AG20443 (cell line): ENCODE measurements at places on chromosomes 2 and 18.
A peak's percentile ranks its signal among the peaks of the same experiment; 100 is the strongest.

- no peak for DNase-seq
Observed at GRCh38 chr2:44037221-44037620, 41.4 kb upstream of the LRPPRC start.

DNA sequence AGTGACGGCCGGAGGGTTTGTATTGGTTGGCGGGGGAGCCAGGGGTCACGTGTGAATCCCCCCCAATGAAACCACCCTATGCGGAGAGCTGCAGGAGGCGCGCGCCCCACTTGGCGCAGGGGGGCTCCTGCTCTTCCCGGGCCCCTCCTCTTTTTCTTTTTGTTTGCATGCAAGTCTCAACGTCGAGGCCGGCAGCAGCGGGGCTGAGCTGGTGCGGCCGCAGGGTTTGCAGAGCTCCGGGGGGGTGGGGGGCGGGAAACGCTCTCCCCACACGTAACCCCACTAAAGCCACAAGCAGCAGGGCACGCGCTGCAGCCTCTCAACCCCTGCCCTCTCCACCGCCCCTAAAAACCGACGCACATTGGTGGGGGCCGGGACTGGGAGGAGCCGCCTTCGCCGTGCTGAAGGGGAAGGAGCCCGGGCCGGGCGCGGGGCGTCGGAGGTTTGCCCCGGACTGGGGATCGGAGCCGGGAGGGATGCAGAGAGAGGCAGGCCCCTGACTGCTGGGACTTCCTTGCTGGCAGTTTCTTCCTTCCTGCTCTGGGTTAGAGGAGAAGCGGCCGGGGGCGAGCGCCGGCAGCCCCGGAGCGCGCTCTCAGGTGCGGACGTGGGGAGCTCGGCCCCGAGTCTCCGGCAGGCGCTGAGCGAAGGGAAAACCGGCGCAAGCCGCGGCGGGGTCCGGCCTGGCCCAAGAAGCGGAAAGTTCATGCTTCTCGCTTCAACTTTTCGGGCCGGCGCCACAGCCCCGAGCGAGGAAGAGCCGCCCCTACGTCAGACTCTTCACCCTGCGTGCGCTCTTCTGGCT lies 864 bp downstream of the LBH start:
- DNase-seq, result peak; percentile 61

DNA sequence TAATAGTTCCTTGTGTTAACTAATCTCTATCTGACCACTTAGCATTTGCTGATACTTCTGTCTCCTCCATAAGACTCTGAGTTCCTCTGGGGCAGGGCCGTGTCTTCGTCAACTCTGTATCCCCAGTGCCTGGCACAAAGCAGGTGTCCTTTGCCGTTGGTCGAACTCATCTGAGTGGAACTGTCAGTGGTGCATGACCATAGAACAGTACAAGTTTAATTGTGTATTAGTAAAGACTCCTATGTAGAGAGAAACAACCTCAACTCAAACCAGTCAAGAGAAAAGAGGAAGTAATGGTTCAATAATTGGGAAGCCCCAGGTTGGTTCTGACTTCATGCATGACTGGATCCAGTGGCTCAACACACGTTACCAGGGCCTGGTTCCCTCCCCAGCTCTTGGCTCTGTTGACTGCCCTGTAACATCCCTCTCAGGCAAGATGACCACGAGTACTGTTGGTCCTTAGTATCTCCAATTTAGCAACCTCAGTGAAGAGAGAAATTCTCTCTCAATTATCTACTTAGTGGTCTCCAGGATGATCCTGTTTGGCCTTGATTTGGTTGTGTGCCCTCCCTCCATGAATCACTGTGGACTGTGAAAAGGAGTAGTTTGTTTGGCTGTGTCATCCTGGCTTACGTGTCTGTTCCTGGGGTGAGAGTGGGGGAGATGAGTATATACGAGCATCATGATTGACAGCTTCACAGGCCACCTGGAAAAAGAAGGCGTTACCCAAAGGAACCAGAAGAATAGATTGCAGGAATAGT lies 58.5 kb upstream of the MSH6 start:
- no peak for DNase-seq

DNA sequence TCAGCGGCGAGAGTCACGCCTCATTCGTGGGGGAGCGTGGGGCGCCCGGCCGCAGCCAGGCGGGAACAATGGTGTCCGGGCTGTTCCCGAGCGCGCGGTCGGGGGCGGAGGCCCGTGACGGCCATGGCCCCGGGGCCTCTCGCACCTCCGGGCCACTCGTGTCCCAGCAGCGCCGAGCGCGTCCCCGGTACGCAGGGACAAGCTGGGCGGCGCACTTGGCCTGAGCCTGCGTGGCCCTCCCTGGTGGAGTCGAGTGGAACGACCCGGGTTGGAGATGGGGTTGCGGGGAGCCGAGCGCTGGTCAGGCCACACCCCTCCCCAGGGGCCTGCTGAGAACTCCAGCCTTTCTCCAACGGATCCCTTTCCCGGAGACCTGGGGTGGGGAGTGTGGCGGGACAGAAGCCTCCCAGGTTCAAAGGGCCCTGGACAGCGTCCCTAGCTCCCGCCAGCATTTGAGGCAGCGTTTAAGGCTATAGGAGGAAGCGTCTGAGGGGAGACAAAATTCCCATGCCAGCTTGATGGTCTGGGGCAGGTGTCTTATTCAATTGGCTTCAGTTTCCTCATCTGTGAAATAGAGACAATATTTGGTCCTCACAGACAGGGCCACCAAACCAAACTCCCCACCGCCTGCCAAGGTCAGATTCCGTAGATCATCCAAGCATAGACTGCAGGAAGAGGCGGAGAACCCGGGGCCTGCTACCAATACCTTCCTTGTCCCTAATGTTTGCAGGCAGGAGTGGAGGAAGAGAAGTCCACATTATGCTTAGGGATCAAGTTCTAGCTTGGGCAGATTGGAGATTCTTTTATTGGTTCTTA lies 553 bp downstream of the CNDP2 start:
- peak; percentile 75 for DNase-seq

DNA sequence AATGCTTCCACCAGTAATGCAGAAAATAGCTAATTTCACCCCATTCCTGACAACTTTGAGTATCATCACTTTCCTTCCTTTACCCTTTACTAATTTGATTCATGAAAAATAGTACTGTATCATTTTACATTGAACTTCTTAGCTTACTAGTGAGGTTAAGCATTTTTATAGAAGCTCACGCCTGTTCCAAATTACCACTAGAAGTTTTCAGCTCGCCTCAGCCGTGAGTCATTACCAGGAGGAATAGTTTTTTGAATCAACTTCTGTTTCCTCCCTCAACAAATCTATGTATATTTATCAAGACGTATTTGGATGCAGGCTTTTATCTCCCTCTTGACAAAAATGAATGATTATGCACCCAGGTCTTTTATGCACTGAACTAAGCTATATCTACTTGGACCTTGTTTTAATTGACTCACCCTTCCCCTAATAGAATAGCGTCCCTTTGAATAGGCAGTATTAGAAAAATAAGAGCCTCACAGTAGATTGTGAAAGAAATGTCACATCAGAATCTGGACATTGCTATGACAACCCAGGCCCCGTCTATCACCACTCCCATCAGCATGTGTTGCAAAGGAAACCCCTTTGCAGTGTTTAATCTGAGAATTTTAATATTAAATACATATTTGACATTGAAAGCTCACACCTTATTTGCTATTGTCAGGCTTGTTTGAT lies 207.4 kb upstream of the NRP2 start:
- DNase-seq, result peak; percentile 68

- DNase-seq, result peak; percentile 8
Observed at GRCh38 chr2:71670430-71670795, 217.1 kb downstream of the DYSF start.

DNA sequence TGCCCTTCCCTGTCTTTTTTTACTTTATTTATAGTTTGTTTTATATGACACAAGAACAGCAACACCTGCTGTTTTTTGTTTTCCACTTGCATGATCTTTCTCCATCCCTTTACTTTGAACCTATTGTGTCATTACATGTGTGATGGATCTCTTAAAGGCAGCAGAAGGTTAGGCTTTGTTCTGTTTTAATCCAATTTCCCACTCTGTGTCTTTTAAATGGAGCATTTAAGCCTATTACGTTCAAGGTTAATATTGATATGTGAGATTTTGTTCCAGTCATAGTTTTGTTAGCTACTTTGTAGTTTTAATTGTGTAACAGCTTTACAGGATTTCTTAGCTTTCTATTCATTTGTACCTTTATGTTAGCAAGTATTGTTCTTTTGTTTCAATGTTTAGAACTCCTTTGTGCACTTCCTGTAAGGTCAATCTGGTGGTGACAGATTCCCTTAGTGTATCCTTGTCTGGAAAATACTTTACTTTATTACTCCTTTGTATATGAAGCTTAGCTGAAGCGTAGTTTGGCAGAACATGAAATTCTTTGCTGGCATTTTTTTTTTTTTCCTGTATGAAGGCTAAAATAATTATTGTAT lies 1443.0 kb upstream of the LRRTM1 start:
- no peak for DNase-seq

DNA sequence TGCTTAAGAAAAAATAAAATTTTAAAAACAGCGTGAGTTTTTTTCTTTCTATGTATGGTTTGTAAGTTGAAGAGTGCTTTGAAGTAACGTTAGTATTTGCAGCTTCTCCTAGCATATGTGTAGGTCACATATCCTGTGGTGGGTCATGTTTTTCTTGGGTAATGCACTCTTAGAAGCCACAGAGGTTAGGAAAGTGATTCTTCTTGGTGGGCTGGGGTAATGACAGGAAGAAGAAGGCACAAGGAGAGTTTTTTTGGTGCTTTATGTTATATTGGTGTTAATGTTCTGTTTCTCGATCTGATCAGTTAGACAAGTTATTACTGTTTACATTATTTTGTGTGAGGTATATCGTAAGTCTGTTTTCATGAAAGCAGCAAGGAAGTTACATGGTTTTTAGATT lies 109.0 kb downstream of the ICA1L start:
- DNase-seq, result no peak

- no peak for DNase-seq
Observed at GRCh38 chr2:69316550-69316949, 70.5 kb downstream of the GFPT1 start.

DNA sequence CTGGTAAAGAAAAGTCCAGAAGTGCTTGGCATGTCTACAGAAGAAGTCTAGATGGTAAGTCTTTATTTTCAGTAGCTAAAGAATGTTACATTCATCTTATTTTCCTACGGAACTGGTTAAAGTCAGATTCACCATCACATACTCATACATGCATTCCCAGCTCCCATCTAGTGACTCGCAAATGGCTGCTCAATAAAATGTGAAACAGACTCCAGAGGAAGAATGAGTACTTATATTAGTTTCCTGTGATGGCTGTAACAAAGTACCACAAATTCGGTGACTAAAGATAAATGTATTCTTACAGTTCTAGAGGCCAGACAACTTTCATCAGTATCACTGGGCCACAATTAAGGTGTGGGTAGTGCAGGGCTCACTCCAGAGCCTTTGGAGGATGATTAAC lies 797.2 kb downstream of the SATB2 start:
- no peak for DNase-seq

- DNase-seq, result no peak
Observed at GRCh38 chr2:232835687-232836208, 34.3 kb upstream of the SNORC start.

GRCh38 chr2:236943841-236944513 lies 141.7 kb upstream of the COPS8 start:
- DNase-seq, result no peak

DNA sequence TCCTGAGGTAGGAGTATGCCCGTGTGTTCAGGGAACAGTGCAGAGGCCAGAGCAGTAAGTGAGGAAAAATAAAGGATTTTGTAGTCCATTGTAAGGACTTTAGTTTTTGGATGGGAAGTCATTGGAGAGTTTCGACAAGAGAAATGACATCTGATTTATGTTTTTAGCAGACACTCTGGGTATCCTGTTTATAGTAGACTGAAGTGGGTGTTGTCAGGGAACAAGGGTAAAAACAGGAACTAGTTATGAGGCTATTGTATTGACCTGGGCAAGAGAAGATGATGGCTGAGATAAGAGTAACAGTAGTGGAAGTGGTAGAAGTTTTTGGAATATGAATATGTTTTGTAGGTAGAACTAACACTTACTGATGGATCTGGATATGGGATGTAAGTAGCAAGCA lies 59.8 kb downstream of the GTF2A1L start:
- no peak for DNase-seq

DNA sequence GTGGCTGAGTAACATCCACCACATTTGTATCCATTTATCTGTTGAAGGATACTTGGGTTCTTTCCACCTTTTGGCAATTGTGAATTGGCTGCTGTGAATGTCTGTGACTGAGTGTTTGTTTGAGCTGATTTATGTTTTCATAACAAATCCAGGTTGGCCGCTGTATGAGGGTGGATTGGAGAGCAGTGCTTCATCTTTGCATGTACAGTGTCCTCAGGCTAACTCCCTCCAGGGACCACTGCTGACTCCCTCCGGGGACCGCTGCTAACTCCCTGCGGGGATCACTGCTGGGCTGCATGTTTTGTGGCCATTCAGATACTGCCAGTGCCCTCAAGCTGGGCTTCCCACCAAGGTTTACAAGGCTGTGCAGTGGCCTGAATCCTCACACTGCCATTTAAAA lies 10.2 kb downstream of the BOK start:
- no peak for DNase-seq

- DNase-seq, result no peak
Observed at GRCh38 chr2:121246704-121247255, 38.2 kb downstream of the TFCP2L1 start.

- DNase-seq, result no peak
Observed at GRCh38 chr2:236170590-236171165, 2.5 kb upstream of the GBX2 start.

DNA sequence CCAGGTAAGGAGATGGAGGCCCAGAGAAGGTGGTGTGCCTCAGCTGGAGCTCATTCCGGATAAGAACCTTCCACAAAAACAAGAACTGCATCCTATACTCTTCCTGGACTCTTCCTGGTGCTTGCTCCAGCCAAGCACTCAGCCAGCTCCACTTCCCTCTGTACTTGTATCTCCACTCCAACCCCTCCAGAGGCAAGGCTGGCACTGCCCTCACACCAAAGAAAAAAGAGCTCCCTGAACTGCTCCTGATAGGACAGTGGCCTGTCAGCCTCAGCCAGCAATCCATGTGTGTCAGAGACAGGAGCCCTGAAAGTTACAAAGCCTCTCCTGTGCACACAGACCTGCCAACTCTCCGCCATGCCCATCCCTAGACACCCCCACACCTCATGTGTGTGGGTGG lies 248.1 kb downstream of the CELF4 start:
- DNase-seq, result no peak

GRCh38 chr2:215946586-215946985 lies 66.8 kb downstream of the MREG start:
- no peak for DNase-seq

GRCh38 chr2:207045531-207045930 lies 106.2 kb downstream of the CPO start:
- DNase-seq, result no peak

- DNase-seq, result no peak
Observed at GRCh38 chr2:151156431-151156830, 105.2 kb downstream of the RBM43 start.

- no peak for DNase-seq
Observed at GRCh38 chr2:8870441-8870840, 33.0 kb upstream of the KIDINS220 start.

GRCh38 chr2:110741491-110741980 lies 9.2 kb downstream of the ACOXL start:
- no peak for DNase-seq

DNA sequence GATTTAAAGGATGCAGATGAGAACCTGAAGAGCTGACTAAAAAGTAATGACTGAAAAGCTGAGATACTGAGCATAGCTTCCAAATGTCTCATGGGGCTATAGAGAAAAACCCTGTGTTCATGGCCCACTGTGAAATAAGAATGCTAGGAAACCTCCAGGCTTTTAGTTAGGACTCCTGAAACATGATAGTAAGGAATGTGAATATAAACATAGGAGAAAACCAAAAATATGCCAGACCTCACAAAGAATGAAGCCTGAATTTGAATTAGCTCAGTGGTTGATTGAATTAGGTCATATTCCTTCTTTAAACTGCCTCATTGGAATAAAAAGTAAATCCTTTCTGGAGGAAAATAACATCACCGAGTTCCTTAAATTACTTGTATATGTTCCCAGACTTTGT lies 194.5 kb upstream of the NXPH2 start:
- no peak for DNase-seq
